LNCaP clone FGC (cell line): ENCODE measurements at places on chromosomes 4 and X.

- no peak for DNase-seq
Measured at GRCh38 chr4:112127803-112128202, 17.5 kb upstream of the FAM241A start.

DNA sequence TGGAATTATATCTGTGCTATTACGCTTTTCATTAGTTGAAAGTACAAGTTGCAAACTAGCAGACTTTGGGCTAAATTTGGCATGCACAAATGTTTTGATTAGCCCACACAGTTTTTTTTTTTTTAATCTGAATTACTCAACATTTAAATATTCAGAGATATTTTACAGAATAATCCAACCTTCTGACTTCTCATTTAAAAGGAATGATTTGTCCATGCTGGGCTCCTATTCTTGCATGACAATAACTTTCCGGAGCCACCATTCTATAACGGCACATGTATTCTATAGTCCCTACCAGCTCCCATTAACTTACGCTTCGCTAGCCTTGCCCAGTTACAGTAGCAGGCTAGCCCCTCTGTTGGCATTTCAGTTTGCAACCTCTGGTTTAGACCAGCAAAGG, 219.3 kb upstream of the FTHL17 start:
- DNase-seq: no peak

DNA sequence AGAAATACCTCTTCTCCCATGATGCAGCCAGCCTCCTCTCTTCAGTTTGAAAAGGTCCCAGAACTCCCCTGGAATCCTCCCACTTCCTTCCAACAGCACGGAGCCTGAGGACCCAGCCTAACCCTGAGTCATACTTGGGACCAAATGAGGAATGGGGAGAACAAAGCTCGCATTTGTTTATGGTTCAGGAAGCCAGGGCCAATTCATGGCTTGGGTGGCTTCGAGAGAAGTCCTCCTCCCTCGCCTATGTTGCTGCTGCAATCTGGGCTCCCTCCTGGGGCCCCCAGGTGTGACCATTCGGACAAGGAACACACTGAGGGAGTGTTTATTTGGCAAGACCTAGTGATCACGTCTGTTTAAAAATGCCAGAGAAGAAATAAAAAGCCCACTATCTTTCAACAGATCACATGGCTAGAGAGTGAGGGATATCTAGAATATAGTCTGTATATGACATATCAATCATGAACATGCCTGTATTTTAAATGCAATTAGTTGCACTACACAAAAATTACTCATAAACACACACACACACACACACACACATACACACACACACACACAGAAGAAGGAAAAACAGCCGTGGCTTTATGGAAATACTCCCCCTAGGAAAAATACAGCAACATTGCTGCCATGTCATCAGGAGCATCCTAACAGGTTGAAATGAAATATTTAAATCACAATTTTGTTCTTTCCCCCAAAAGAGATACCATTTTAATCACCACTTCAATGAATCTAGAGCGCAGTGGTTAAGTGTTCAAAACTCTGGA, 155.7 kb upstream of the MAP3K15 start:
- DNase-seq: no peak

DNA sequence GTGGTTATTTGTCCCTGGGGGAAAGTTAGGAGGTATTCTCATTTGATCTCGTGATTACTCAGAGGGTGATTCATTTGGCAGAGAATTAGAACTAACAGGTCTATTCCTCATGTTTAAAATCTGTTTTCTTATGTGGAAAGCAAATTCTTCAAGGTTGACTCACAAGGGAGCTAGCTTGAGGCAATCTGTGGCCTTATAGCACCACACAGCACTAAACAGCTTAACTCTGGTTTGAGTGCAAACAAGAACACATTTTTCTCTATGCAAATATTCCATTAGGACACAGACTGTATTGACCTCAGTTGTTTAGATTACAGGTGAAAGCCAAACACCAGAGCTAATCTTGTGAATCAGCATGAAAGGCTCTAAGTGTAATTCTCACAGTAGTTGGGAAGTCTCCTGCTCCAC, 694.4 kb upstream of the POU3F4 start:
- peak; percentile 77 for DNase-seq

DNA sequence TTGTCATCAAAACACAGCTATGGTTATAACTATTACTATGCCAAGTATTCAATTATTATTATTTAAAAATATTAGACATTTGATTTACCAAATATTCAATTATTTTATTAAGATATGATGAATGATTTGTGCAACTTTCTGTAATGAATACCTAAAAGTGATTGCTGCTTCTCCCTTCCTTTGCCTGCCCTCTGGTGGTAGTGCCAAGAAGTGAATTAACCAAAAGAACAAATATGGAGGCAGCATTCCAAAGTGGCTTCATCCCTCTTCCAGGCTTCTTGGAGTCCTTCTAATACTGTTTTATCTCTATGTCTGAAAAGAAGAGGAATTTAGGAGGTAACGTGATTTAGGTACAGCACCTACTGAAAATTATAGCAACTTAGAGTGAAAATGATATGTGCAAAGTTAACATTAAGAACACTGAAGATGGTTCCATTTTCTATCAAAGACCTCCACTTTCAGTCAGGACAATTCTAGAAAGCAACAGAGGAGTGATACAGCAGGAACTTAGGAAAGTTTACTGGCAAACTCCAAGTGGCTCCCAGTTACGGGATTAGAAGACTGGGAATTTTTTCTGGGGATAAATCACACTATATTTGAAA, 43.0 kb downstream of the ENPEP start:
- no peak for DNase-seq

DNA sequence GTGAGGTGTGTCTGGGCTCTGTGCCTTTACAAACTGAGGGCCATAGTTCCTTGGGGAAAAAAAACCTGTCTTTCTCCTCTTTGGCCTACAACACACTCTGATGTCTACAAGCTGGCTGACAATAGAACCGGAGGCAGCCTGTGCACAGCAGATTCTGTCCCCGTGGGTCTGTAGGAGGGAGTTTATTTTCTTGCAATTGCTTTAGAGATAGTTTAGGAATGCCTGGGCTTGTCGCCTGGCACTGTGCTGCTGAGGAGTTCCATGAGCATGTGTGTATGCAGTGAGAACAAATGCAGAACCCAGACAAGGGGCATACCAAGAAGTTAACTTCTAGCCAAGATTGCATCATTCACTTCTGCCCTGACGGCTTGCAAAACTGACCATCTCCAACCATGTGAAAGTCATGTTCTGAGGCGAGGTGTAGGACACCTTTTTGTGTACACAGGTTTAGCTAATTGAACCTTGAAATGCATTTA, 54.1 kb downstream of the CCNI start:
- DNase-seq: no peak

DNA sequence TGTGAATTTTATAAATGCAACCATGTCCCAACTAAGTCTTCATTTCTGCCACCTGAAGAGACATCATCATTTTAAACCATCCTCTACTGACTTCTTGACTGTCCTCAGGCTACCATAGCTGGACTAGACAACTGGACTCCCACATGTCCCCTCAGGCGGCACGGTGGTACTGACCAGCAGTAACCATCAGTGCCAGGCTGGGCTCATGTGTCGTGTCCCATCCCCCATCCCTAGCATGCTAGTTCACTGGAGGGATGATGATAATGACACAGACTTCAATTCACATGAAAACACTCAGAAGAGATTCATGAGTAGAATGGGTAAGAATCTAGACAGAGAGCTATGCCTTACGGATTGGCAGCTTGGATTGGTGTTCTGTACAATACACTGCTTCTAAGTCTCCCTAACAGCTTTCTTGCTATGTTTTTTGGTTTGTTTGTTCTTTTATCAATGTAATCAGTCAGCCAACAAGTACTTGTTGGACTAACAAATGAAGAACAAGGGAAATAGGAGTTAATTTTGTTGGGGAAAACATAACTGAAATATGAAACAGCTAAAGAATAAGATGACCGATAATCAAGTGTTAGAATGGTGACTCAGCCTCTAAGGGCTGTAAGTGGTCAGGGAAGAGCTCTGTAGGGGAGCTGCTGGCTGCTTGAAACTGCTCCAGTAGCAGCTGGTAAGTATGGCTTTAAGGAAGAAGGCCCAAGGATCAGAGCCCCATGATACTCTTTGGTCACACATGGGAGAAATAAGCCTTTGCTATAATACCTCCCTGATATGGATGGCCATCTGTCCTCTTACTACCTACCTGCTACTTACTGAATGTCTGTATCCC, 10.3 kb downstream of the ZDHHC9 start:
- DNase-seq: no peak

DNA sequence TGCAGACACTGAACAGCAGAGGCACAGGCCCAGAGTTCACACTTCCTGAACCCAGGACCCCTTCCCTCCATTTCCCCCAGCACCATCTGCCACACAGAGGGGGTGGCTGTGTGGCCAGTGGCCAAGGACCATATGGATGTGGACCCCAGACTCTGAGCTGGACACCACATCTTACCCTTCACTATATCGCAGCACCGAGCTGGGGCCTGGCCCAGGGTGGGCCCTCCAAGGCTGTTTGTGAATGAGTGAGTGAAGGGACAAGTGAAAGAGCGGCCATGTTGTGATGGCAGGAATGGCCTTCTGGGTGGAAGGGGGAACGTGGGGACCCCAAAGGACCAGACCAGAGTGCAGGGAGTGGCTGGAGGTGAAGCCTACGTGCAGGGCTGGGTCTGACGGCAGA, 248.6 kb downstream of the AFAP1 start:
- DNase-seq: no peak

DNA sequence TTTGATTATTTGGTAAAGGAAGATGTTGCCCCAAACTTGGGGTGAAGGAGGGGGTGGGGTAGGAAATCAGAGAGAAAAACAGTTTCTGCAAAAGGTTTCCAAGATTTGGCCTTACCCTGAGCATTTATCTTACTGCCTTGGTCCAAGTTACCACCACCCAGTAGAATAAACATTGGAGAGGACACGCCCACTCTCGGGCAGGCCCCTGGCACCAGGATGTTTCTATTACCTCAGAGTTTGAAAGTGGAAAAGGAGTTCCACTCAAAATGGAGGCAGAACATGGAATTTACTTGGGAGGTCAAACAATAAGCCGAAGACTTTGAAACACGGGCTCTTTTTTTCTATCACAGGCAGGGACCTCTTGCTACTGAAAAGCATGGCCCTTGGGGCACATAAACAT, 113.7 kb downstream of the CHRNA9 start:
- no peak for DNase-seq

DNA sequence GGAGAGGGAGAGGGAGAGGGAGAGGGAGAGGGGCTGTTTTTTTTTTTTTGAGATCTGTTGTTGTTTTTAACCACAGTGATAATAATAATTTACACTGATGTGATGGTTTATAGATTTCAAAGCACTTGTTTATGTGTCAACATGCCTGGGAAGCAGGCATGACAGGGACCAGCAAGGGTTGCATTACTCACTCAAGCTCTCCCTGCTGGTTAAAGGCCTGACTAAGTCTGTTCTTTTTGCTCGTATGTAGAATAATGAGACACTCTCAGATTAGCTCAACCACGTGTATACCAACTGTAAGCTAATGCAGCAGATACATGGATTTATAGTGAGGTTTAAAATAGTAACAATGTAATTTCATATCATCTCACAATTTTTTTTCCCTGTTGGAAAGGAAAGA, 134.6 kb upstream of the BOD1L1 start:
- no peak for DNase-seq

GRCh38 chr4:128162434-128162833, 101.3 kb downstream of the LARP1B start:
- DNase-seq: no peak

- peak; percentile 1 for DNase-seq
Measured at GRCh38 chrX:151825925-151826485, 86.7 kb upstream of the MAGEA4 start.

GRCh38 chr4:48467442-48467841, 15.7 kb upstream of the SLC10A4 start:
- no peak for DNase-seq

- no peak for DNase-seq
Measured at GRCh38 chrX:104310657-104311254, 56.0 kb upstream of the ESX1 start.

GRCh38 chr4:128827296-128827695, 17.8 kb downstream of the JADE1 start:
- no peak for DNase-seq

DNA sequence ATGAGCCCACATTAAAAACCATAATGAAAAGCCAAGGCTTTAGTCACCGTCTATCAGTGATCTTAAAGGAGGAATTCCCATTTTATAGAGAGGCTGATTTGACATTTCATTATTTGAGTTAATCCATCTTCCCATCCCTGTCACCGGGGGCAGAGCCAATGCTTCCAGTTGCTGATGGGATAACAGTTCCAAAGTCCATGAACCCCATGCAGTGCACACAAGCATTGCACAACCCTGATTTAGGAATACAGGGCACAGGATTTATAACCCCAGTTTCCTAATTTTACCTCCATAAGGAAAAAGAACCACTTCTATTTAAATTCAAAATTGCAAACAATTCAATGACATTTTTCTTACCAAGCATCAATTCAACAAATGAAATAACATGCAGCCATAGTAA, 36.5 kb downstream of the MAOB start:
- no peak for DNase-seq

DNA sequence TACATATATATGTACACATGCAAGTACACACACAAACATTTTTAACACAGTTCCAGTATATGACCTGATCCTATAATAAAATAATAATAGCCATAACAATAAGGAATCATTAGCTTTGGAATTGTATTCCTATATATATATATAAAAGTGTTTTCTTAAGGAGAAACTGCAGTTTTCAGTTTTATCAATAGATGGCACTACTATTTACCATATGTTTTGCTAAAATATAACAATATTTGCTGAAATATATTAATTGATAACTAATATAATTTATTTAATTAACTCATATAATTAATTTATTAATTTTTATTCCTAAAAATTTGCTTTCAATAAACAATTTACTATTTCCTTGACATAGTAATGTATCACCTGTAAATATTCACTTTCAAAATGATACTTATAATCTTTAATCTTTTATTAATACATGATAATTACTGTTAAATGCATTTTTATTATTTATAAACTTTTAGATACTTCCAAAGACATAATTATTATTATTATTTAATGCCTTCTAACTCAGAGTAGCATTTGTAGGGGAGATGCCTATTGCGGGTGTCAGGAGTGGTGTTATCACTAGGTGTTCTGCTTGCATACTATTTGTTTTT, 599.5 kb downstream of the FSTL5 start:
- peak; percentile 15 for DNase-seq

DNA sequence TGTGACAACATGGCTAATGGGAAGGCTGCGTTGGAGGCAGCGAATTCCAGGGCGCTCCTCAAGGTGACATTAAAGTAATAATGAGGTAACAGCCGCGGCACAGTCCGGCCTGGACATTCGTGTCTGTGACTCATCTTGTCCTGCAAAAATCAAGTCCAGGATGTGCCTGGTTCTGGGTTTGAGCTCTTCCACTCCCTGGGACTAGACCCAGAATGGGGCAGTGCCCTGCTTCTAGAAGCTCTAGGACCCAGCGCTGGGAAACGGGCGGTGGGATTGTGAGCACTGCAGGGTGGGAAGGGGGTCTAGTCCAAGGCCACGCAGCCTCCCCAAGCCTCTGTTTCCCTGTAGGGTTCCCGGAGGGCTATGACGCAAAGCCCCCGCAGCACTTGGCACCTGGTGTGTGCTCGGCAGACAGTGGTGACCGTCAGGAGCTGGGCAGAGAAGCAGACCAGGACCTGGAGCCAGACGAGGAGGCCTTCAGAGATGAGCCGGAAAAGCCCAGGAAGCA, 34.9 kb downstream of the HMX1 start:
- no peak for DNase-seq
